Large intestine (tissue), 12 donors: ENCODE measurements at places on chromosomes 12 and 14.

DNA sequence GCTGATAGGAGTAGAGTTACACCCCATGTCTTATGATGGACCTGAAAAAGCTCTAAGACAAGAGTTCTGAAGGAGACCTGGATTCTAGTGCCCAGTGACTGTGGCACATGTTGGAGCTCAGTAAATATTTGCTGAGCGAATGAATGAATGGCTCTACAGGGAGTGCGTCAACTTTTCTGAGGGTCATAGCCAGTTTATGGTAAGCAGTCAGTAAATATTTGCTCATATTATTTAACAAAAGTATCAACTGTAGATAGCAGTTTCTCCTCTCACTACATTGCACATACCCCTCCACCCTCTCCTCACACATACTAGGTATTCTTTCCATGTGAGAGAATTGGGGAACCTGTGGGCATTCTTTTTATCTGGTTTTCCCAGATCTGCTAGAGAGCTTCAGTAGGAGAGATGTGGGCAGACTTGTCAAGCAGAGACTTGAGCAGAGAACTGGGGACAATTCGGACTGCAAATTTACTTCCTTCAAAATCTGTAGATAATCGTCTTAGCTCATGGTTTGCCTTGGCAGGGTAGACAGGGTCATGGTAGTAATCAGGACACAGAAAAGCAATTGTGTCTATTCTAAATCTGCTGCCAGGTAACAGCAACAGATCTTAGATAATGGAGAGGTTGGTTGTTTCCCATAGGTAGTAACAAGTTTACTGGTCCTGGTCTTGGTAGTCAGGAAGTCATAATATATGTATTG is 5.7 kb downstream of the SLC4A8 start:
- DNase-seq, result peak; percentile 51

DNA sequence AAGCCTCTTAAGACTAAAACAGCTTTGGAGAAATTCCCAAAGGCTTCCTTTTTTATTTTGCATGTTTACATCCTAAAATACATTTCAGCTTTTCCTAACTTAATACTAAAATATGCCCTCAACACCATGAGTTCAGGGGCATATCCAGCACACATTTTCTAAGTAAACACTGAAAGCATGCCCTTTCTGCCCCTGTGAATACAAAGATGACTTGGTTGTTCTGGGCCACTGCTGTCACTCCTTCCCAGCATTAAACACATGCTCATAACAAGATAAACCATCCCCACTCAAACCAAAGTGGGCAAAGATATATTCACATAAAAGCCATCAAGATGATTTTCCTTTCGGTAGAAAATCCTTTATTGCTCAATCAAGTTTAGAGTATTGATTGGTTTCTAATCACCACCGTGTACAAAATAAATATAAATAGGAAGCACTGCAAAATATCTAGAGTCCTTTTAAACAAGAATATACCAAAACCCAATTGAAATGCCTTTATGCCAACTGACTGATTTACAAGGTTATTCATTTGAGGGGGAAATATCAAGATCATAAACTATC is 1.9 kb downstream of the CCNB1IP1 start:
- DNase-seq, result no peak

- DNase-seq, result no peak
Observed at GRCh38 chr12:110600254-110600653, 13.7 kb upstream of the TCTN1 start.

DNA sequence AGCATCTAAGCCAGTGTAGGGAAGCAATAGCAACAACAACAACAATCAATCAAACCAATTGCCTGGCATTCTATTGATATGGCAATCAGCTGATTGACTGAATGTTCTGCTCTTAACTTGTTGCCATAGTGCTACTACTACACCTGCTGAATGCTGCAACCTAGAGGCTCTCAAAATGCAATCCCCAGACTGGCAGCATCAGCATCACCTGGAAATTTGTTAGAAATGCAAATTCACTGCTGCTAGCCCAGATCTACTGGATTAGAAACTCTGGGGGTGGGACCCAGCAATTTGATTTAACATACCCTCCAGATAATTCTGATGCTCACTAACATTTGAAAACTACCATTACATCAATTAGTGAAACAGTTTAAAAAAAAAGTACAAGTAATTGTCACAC is 363.6 kb downstream of the SNAPC1 start:
- DNase-seq, result no peak

- no peak for DNase-seq
Observed at GRCh38 chr12:6771509-6772330, 600 bp upstream of the LAG3 start.

GRCh38 chr14:83975841-83976770 is 1553.8 kb upstream of the FLRT2 start:
- DNase-seq, result no peak

DNA sequence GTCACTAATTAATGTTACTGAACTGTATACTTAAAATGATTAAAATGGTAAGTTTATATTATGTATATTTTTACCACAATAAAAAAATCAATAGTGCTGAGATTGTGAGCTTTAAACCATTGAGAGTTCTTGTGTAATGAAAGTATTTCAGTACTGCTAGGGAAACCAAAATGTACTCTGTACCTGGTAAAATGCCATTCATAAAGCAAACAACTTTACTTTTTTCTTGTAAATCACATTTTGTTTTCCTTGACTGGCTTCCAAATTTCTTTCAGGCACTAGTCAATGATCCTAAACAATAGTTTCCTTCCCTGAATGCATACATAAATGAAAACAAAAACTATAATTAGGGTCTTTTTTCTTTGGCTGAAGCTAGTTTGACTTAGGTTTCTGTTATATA is 29.4 kb upstream of the SNRPF start:
- DNase-seq, result no peak

DNA sequence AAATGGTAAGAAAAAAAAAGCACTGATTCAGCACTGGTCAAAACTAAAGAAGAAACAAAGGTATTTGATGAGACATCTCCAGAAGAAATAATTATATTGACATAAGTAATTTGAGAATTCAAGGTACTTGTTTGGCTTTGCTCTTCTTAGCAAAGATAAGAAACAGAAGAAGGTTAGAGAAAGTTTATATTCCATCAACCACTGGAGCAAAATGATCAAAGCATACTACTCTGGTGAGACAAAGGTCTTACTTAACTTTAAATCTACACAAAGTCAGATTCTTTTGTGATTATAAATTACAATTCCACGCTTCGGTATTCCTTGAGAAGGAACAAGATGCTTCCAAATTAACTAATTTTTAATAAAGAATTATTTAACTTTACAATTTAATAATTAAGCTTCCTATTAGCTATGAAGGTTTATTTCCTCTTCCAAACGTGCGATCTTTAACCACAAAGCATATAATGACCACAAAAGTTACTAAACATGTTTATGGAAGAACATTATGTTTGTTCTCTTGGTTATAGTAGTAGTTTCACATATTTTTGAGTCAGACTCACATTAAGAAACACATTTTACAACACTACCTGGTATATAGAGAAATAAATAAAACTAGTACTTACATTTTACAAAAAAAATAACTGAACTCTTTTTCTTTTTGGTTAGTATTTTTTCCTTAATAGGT is 53.4 kb downstream of the METTL25 start:
- no peak for DNase-seq

DNA sequence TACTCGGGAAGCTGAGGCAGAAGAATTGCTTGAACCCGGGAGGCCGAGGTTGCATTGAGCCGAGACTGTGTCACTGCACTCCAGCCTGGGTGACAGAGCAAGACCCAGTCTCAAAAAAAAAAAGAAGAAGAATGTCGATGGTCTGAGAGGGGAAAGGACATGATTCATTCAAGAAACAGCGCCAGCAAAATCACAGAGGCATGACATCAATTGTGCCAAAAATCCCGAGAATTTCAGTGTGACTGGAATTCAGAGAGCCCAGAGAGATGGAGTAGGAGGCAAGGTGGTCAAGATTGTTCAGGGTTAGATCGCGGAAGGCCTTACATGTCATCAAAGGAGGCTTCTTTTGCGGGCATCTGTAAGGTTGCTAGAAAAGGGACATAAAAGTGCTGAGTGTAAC is 483.3 kb downstream of the VRK1 start:
- no peak for DNase-seq

- no peak for DNase-seq
Observed at GRCh38 chr14:31718985-31719384, 157.8 kb downstream of the NUBPL start.

DNA sequence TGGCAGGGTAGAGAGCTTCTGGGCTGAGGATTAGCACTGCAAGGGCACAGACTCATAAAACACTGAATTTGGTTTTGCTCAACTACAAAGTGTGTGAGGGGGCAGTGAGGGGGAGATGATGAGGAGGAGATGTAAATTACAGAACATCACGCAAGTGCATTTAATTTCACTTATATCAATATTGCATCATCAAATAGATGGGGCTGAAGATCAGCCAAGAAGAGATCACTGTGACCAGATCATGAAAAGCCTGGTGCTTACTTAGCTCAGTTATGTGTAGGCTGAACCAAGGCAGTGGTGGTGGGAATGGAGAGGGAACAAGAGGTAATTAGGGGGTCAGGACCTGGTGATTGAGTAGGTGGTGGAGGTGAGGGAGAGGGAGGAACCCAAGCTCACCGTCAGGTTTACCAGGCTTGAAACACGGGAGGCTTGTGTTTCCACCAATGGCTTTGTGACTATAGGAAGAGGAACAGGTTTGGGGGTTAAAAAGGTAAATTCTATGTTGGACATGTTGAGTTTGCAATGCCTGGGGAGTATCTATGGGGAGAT is 11.3 kb downstream of the FOS start:
- no peak for DNase-seq

DNA sequence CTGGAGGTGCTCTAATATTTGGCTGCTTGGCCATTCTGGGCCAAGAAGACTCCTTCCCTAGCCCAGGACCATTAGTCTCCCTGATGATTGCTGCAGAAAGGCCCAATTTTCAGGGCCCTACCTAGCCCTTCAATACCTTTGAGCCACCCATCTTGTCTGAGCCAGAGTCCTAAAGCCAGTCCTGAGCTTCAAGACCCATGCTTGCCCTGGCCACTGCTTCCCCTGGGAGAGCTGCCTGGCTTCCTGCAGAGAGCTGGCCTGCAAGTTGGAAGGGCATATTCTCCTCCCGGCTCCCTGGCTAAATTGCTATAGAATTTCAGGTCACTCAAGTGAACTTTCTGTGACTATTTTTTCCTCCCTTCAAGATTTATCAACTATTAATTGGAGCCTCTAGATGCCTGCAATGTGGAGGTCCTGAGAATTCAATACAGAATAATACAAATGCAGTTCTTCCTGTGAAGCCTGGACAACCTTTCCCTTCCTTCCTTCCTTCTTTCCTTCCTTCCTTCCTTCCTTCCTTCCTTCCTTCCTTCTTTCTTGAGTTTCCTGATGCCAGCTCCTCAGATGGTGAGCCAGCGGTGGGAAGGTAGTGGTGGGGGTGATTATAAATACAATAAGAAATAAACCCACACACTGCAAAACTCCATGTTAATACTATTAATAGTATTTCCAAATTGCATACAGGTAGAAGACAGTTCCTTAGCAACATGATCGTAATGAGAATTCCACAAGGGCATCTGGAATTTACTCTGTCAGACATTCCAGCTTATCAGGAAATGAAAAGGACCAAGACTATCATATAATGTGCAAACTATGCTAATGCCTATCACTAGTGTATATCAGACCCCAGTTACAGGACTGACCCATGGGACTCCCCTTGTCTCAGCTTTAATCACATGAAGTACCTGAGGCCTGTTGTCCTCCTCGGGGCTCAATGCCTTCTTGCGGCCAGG is 108.1 kb downstream of the ZFP36L1 start:
- peak; percentile 31 for DNase-seq

DNA sequence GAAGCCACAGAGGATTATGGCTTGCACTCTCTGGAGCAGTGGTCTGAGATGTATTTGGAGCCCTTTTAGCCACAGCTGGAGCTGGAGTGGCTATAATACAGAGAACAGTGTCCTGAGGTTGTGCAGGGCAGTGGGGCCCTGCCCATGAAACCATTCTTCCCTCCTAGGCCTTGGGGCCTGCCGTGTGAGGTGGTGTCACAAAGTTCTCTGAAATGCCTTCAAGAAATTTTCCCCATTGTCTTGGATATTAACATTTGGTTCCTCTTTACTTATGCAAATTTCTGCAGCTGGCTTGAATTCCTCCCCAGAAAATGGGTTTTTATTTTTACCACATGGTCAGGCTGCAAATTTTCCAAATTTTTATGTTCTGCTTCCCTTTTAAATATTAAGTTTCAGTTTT is 79.3 kb downstream of the UNC79 start:
- DNase-seq, result no peak

- no peak for DNase-seq
Observed at GRCh38 chr12:52627395-52628110, 9.2 kb upstream of the KRT73 start.

GRCh38 chr12:45591635-45592034 is 137.9 kb upstream of the ARID2 start:
- no peak for DNase-seq
